ENCODE measurements at places on chromosomes 16 and 17.

- DNase-seq, result no peak
Measured at GRCh38 chr16:7423434-7424044, 90.9 kb downstream of the RBFOX1 start.

DNA sequence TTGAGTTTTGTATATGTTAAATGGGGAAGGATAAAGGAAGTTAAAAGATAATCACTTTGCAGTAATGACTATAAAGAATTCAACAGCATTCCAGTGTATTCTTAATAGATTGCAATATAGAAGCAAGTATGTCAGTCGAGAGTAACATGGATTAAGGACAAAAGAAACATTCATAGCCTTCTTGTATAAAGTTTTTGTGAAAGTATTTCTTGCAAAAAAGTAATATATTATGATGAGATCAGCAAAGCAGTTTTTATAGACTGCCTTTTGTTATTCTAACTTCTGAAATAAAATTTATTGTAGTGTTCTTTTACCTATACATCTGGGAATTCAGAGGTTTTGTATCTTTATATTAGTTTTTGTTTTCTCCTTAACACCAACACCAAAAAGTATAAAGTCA, 184.9 kb upstream of the RBL2 start:
- no peak for DNase-seq

DNA sequence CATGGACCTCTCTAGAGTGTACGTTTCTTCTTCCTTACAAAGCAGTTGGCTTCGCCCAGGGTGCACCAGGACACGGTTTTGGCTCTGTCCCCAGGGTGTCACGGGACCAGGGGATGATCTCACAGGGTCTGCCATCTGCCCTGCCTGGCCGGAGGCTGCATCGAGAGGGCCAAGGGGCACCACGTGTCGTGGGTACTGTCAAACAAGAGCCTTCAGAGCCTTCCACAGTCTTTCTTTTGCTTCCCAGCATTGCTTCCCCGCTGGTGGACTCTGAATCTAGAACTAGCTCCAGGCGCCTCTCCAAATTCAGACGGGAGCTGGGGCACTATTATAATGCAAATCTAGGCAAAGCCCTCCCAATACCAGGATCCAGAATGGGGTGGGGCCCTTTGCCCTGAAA, 47.9 kb downstream of the MAPT start:
- no peak for DNase-seq

- DNase-seq, result no peak
Measured at GRCh38 chr17:66717641-66718058, 117.3 kb upstream of the CACNG5 start.

- DNase-seq, result no peak
Measured at GRCh38 chr17:39777534-39778365, 40.0 kb downstream of the GRB7 start.

DNA sequence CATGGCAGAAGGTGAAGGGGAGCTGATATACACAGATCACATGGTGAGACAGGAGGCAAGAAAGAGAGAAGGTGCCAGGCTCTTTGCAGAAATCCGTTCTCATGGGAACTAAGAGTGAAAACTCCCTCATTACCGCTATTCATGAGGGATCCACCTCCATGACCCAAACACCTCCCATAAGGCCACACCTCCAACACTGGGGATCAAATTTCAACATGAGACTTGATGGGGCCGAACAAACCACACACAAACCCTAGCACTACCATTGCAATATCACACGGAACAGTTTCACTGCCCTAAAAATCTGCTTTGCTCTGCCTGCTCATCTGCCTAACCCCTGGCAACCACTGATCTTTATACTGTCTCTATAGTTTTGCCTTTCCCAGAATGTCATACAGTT, 34.8 kb downstream of the C17orf67 start:
- DNase-seq, result no peak

DNA sequence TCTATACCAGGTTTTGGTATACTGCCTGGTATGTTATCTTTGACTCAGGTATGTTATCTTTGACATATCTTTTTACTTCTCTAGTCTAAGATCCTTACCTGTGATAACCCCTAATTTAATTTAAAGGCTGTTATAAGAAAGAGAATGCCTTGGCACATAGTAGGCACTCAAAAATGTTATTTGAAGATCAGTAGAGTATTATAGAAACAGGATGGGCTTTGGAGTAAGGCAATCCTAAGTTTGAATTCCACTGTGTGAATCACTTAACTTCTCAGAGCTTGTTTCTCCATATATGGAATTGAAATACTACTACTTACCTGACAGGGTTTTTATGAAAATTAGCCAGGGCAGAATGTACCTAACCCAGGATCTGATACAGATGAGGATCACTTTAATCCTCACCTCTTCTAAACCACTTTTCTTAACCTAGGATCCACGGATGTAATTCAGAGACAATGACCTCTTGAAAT, 1.2 kb downstream of the BRIP1 start:
- peak; percentile 14 for DNase-seq

- DNase-seq, result no peak
Measured at GRCh38 chr16:88378836-88379693, 3.7 kb upstream of the ZNF469 start.

- no peak for DNase-seq
Measured at GRCh38 chr17:40952154-40952553, 14.6 kb downstream of the KRT39 start.

DNA sequence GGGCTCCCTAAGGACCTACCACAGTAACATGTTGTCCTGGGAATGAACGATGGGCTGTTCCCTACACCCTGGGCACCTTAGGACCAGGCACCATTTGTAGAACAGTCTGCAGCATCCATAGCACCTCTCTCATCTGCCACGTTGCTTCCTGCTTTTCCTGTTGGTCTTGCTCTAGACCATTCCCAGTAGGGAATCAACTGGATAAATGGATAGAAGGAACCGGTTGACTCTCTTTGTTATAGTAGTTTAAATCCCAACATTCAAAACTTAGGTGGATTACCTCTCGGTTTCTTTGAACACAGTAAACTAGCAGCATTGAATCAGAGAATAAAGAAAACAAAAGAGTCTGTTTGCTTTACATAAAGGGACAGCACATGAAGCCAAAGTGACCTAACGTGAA, 159.1 kb downstream of the HS3ST3B1 start:
- DNase-seq, result no peak

DNA sequence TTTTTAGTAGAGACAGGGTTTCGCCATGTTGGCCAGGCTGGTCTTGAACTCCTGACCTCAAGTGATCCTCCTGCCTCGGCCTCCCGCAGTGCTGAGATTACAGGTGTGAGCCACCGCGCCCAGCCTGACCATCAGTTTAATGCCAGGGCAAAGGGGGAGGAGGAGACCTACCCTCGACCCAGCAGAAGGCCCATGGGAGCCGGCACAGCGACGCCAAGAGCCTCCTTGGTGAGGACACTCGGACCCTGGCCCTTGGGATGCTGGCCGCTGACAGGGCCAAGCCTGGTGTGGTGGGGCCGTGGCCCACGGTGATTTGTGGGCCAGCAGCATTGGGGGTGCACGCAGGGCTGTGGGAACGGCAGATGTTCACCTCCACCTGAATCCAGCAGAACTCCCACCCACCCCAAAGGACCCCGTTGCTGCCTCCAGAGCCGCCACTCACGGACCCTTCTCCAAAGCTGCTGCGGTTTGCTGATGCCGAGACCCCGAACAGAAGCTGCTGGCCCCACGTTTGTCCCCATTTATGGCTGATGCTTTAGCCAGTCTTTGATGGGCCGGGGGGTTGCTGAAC, 20.0 kb downstream of the UTS2R start:
- DNase-seq, result no peak

GRCh38 chr17:67680445-67681224, 37.1 kb upstream of the NOL11 start:
- DNase-seq, result no peak

DNA sequence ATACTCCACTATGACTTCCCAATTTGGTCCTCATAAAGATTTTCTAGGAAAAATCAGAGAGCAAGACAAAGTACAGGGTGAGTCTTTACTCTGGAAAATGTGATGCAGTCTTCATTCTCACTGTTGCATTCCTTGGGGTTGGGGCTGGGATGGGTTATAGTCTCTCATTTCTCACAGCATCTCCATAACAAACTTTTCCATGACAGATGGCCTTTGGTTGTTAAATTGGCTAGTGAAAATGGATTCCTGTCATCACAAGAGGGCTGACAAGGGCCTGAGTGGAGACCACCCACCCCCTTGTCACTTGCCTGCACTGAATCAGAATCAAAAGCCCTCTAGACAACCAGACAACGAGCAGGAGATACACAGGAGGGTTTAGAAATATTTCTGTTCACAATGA, 174.6 kb downstream of the AATF start:
- no peak for DNase-seq

DNA sequence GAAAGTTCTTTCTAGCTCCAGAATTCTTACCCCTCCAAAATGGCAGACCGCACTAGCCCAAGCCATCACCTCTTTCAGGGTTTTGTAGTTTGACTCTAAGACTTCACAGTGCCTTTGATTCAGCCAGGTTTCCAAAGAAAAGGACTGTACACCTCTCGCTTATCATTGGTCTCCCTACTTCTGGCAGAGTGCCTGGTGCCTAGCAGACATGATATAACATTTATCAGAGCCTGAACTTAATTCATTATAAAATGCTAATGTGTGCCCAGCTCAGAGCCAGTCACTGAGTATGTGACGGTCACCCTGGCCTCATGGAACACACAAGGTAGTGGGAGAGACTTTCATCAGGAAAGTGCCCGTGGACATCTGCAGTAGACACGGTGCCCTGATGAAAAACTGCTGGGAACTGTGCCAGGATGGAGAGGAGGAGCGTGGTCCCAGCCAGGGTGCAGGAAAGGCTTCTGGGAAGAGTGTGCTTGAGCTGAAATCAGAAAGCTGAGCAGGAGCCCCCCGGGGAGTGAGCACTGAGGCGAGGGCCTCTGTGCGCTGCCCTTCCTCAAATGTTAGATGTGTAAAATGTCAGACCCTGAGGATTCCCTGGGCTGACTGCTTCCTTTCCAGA, 34.3 kb upstream of the LGALS9 start:
- no peak for DNase-seq

- no peak for DNase-seq
Measured at GRCh38 chr16:49427771-49428170, 54.2 kb downstream of the C16orf78 start.

DNA sequence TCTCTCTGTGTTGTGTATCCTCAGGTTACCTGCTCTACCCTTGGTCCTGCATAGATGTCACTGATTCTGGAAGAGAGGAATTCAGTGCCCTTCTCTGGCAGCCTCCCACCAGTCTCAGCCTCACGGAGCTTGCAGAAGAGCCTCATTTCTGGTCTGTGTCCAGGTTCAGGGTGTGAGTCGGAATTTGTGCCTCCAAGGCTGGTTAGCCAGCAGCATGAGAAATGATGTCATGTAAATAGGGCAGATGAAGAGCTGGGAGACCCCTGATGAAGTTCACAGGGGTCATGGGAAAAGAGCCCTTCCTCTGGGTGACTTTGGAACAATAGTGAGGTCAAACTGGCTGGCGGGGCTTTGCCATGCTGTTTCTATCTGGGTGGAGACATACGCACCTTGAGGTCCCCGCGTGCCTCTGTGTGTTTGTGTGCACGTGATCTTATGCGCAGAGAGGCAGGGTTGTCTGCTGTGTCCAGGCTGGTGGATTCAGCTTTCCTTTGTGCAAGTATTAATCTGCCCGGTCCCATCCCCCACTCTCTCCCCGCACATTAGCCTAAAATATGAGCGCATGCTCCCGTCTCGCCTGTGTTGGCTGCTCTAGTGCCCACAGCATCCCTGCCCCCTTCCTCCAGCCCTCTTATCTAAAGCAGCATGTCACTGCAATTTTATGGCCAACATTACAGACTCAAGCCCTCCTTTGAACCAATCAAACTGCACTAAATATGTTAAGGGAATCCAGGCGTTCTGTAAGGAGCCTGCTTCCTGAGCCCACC, 256.3 kb upstream of the ZFHX3 start:
- peak; percentile 13 for DNase-seq

GRCh38 chr16:29784901-29785500, 5.5 kb upstream of the KIF22 start:
- DNase-seq, result no peak

DNA sequence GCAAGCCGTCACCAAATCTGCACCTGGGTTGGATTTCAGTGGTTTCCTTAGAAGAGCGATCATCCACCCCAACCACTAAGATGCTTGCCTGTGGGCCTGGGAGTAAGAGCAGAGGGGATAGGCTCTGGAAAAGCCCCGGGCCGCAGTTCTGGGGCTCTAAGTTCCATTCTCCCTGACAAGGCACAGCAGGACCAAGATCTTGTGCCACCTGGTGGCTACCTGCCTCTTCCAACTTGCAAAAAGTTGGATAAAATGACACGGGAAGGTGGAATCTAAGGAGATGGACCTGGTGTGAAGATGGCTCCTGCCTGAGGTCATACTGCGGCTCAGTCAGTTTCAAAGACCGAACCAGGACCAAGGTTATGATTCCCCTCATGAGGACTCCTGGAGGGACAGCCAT, 42.3 kb downstream of the ABCC12 start:
- no peak for DNase-seq

DNA sequence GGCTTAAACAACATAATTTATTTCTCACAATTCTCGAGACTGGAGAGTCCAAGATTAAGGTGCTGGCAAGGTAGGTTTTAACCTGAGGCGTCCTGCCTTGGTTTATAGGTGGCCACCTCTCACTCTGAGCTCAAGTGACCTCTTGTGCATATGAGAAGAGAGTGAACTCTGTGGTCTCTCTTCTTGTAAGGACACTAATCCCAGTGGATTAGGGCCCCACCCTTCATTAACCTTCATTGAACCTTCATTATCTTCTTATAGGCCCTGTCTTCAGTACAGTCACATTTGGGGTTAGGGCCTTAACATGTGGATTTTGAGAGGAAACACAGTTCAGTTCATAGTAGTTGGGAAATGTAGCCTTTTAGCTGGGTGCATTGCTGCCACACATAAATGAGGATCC, 57.1 kb downstream of the MAP2K4 start:
- no peak for DNase-seq

DNA sequence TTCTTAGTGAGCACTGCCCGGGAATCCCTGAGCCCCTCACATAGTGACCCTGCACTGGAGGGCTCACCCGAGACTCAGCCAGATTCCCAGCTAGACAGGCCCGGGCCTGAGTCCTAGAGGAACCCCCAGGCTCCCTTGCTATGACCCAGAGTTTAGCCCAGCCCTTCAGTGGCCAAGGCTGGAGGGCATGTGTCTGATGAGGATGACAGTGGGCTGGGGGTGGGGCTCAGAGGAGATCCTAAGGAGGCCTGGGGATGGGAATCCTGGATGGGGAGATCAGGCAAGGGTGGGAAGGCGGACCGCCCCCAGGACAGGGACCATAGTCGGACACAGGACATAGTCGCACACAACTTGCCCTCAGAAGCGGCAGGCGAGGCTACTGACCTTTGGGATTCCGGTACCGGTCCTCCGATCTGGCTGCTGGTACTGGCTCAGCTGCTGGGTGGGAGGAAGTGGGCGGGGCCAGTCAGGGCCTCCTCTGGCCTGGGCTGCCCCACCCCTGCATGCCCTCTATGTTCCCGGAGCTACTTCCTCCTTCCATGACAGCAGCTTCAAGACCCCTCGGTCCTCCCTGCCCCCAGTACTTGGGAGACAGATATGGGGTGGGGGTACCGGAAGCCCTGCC, 1.1 kb downstream of the CD79B start:
- DNase-seq, result no peak

- no peak for DNase-seq
Measured at GRCh38 chr16:73546341-73546845, 498.5 kb upstream of the ZFHX3 start.

Data from HTR-8/SVneo (cell line).